ENCODE measurements at places on chromosomes 13 and 19.

- no peak for DNase-seq
Observed at GRCh38 chr13:90591927-90592268, 755.6 kb upstream of the MIR17HG start.

- DNase-seq = peak; percentile 52
Observed at GRCh38 chr19:11125994-11126685, 29.4 kb downstream of the SPC24 start.

- no peak for DNase-seq
Observed at GRCh38 chr13:73287831-73288230, 229.0 kb downstream of the KLF5 start.

- DNase-seq = no peak
Observed at GRCh38 chr13:26343816-26344215, 89.9 kb downstream of the CDK8 start.

- DNase-seq = peak; percentile 77
Observed at GRCh38 chr19:1079566-1080111, 12.7 kb downstream of the ARHGAP45 start.

DNA sequence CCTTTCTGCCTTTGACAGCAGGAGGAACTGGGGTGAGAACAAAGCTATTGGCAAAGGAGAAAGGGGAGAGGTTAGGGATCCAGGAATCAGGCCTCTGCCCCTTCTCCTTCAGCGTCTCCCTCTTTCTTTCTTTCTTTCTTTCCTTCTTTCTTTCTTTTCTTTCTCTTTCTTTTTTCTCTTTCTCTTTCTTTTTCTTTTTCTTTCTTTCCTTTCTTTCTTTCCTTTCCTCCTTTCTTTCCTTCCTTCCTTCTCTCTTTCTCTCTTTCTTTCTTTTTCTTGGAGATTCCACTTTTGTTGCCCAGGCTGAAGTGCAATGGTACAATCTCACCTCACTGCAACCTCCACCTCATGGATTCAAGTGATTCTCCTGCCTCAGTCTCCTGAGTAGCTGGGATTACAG, 75.6 kb downstream of the TRPM4 start:
- DNase-seq = no peak

- no peak for DNase-seq
Observed at GRCh38 chr13:20188667-20189553, 3.8 kb downstream of the GJB2 start.

DNA sequence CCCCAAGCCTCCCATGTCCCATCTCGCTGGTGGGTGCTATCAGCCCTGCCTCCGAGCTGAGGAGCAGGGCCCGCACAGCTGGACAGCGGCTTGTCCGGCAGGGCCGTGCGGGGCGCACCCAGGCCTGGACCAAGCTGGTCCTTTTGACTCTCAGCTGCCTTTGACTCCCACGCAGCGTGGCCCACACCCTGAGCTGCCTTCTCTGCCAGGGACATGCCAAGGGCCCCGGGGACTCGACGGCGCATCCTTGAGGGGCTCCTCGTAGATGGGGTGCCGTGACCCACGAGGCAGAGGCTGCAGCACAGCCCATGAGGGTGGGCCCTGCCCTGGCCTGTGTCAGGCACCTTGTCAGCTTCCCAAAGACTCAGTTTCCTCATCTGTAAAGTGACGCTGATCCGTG, 38.8 kb upstream of the F7 start:
- DNase-seq = no peak

GRCh38 chr19:45380107-45380506, 9.7 kb upstream of the ERCC2 start:
- DNase-seq = no peak

- DNase-seq = no peak
Observed at GRCh38 chr19:2546128-2547032, 70.5 kb downstream of the GADD45B start.

- no peak for DNase-seq
Observed at GRCh38 chr19:9801976-9802375, 16.9 kb downstream of the FBXL12 start.

- no peak for DNase-seq
Observed at GRCh38 chr13:46622630-46623256, 69.8 kb downstream of the LRCH1 start.
